ENCODE measurements at places on chromosomes 2 and 18.

DNA sequence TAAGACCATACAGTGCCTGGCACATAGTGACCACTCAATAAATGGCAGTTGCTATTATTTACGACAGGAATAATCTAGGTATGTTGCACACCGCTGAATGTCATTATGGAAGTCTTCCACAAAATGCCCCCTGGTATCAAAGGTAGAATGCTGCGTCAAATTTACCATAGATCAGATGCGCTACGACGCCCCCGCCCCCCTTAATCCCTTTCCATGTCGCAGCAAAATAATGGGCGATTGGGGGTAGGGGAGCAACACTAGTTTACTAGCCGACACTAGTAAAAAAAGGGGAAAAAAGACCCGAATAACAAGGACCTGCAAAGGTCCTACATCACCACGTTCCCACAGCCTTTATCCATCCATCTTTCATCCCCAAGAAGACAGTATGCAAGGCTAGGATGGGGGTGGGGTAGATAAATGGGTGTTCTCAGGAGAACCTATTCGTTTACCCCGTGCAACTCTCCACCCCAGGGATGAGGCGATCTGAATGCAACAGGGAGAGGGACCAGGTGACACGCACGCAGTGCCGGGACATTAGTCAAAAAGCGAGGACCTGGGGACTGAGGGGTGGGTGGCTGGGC is 455 bp downstream of the PREPL start:
- DNase-seq: no peak

DNA sequence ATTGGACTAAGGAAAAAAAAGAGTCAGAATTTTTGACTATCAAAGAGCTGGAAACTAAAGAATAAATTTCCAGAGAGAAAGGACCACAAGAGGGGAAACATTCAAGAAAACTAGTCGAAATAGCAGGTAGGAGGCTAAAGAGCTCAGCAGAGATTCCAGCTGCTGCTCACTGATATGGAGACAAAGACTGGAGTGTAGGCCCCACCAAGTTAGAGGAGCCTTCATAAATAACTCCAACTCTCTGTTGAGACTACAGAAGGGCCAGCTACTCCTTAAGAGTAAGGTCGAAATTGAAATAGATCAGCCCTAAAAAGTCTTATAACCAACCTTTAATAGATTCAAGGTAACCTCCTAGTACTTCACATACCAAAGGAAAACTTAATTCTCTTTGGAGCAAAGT is 31.1 kb downstream of the SS18 start:
- DNase-seq: no peak

GRCh38 chr18:60040971-60041370 is 141.2 kb downstream of the PMAIP1 start:
- DNase-seq: no peak

DNA sequence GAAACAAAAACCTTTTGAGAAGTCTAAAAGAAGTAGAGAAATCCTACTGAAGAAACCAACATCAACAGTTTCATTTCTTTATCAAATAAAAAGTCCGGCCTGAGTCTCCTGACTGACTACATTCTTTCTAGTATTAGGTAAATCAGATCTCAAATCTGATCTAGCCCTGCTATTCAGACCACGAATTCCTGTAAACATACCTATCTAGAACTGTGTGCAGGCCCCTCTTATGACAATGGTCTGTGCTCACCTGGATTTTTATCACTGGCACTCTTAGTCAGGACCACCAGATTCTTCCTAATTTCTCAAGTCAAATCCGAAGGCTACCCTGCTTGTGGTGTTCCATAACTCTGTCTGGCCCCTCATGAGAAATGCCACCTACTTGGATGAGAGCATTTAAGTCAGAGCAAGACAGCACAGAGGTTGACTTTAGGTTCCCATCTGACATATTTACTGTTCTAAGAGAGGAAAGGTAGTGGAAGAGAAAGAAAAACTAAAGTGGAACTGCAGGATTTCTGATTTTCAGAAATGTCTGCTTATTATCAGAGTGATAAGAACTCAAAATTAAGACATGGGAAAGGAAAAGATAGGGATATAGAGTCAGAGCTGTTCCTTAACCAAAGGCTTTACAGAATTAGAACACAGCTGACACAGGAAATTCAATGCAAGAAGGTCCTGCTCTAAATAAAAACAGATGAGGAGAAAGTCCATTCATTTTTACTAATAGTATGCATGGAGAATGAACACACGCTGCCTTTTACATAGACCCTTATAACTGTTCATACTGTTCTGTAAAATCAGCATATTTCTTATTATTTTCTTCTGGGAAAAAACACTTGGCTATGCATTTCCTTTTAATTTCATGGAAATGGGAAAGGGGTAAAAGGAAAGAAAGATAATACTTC is 56.5 kb downstream of the SLC8A1 start:
- DNase-seq: no peak

DNA sequence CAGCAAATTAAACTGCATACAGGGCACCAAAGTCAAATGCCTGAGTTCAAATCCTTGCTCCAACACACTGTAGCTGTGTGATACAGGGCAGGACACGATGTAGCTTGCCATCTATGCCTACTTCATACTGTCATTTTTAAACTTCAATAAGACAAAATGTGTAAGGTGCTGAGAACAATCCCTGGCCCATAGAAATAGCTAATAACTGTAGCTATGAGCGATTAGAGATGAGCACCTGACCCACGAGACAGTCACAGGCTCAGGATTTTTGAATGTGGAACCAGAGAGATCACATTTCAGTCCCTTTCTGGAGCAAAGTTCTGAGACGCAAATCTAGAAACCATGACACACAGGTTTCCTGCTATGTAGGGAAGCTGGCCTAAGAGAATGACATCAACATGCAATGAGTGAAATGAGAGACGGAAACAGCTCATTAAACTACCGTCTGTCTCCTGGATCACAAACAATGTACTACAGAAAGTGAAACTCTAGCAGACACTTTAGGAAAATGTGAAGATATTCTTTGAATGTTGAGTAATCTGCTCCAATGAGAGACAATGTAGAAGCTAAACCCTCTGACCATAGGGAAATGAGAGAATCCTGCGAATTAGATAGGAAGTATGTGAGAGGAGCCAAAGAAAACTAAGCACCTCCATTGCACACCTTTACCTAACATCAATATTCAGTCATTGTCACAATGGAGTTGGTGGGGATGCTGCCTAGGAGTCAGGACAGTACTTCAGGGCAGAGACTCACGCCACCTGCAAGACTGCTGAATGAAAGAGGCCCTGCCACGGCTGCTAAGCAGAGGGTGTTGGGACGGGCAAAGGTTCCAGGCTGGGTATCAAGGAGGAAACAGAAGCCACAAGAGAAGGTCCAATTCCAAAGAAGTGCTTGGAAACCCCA is 25.5 kb downstream of the B4GALT6 start:
- DNase-seq: no peak

- DNase-seq: no peak
Observed at GRCh38 chr2:55857766-55858165, 65.8 kb downstream of the EFEMP1 start.

DNA sequence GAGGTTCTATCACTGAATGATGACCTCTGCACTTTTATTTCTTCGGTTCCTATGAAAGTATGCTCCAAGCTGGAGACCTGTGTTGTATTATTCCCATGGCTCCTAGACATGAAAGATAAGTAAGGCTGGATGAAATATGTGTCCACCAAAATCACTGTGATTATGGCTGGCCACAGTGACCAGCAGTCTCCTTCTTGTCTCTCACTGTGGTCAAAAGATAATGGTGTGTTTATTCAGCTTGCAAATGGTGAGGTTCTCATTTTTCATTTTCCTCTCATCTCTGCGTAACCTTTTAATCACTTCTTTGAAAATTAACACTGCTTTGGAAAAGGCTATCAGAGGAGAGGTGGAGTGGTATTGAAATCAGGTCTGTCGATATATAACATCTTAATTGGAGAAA is 107.8 kb upstream of the DAPL1 start:
- no peak for DNase-seq

- DNase-seq: no peak
Observed at GRCh38 chr2:163775304-163775703, 39.5 kb upstream of the FIGN start.

- no peak for DNase-seq
Observed at GRCh38 chr2:172093416-172094293, 8.3 kb downstream of the DLX1 start.

- no peak for DNase-seq
Observed at GRCh38 chr18:13006531-13007247, 15.5 kb downstream of the CEP192 start.

DNA sequence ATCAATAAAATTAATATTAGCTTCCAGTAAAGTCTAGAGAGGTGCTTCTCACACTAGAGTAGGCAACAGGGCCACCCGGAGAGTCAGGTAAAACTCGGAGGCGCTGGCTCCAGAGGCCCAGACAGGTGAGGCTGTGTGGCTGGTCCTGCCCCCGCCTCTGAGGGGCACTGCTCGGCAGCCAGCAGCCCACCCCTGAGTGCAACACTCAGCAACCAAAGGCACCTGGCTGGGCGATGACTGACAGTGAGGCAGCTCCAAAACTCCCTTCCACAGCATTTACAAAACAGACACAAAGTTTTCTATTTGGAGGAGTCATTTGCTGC is 138.8 kb upstream of the ID2 start:
- no peak for DNase-seq

- DNase-seq: no peak
Observed at GRCh38 chr18:73688851-73689711, 458.6 kb downstream of the FBXO15 start.

GRCh38 chr2:241809383-241810306 is 652 bp downstream of the NEU4 start:
- DNase-seq: no peak

GRCh38 chr2:172091761-172092566 is 6.7 kb downstream of the DLX1 start:
- DNase-seq: no peak

DNA sequence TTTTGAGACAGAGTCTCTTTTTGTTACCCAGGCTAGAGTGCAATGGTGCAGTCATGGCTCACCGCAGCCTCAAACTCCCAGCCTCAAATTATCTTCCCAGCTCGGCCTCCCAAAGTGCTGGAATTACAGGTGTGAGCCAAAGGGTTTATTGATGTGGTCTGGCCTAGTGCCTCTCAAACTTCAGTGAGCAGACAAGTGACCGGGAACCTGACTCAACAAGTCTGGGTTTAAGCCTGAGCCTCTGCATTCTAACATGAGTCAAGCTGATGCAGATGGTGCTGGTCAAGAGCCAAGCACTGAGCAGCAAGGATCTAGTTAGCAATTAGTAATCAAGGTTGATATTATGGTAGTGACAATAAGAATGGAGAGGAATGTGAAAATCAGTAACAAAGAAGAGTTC is 21.3 kb downstream of the CDK15 start:
- DNase-seq: no peak

GRCh38 chr18:47832348-47832747 is 98.1 kb downstream of the SMAD2 start:
- DNase-seq: no peak

DNA sequence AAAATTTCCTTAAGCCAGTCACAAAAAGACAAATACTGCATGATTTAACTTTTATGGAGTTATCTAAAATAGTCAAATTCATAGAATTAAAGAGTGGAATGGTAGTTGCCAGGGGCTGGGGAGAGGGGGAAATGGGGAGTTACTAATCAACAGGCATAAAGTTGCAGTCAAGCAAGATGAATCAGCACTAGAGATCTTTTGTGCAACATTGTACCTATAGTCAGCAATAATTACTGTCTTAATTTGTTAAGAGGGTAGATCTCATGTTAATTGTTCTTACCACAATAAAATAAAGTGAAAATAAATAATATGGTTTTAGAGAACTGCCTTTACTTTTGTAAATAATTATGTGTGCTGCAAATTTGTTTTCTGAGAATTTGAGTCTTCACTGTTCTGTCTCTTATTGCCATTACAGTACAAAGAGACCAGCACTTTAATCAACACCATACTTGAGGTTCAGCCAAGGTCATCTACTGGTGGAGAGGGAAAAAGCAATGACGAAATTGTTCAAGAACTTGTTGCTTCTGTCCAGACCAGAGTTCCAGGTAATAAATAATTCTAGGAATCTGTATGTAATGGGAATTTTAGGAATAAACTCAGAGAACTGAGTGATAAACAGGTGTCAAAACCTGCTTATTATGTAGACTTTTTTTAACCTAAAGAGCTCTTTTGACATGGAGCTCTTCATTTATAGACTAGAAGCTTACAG is 75.5 kb downstream of the TRABD2A start:
- DNase-seq: no peak

DNA sequence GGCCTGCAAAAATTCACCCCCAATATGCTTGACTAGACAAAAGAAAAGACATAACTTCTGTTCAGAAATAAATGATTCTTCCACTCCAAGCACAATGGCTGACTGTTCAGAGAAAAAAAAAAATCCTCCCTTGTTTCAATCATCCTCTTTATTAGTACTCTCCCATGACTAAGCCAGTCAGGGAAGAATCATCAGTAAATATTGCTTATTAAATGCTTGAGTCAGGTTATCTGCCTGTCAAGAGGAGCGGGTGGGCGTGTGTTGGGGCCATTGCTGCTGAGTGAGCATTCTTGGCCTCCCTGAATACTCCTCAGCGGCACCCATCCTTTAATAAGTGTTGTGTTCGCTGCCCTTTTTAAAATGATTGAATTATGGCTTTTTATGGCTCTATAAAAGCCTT is 1334.8 kb upstream of the CELF4 start:
- no peak for DNase-seq

- no peak for DNase-seq
Observed at GRCh38 chr2:237571551-237571950, 5.2 kb downstream of the PRLH start.

DNA sequence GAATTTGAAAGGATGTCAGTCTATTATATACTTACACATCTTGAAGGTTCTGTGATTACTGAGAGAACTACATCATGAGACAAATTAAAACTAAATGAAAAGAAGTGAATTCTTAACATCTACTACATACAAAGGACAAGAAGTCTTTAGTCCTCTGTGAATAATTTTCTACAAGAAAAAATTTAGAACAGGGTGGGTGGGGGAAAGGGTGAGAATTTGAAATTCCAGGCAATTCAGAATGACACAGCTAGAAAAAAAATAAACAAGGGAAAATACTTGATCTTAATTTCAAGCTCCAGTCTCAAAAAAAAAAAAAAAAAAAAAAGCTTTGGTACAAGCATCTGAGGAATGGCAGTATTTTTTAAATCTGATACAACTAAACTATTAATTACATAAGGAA is 15.5 kb downstream of the CUL3 start:
- DNase-seq: no peak

DNA sequence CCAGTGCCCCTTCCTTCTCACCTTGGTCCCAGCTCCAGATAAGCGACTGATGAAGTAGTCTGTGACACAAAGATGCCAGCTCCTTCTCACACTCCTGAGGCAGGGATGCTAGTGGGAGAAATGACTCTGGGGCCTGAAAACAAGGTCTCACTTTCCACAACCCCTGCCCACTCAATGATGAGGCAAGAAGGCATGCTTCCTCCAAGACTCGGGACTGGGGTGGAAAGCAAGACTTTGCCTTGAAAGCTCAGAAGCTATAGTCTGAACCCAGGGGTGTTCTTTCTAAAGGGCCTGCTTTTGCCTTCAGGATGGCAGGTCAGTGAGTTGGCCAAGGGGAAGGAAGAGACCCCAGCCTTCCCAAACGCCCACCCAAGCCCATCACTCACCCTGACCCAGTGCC is 1.4 kb downstream of the CCDC142 start:
- no peak for DNase-seq

All from hypothalamus (tissue), 51 donors.